ENCODE measurements at places on chromosomes 4 and X.

DNA sequence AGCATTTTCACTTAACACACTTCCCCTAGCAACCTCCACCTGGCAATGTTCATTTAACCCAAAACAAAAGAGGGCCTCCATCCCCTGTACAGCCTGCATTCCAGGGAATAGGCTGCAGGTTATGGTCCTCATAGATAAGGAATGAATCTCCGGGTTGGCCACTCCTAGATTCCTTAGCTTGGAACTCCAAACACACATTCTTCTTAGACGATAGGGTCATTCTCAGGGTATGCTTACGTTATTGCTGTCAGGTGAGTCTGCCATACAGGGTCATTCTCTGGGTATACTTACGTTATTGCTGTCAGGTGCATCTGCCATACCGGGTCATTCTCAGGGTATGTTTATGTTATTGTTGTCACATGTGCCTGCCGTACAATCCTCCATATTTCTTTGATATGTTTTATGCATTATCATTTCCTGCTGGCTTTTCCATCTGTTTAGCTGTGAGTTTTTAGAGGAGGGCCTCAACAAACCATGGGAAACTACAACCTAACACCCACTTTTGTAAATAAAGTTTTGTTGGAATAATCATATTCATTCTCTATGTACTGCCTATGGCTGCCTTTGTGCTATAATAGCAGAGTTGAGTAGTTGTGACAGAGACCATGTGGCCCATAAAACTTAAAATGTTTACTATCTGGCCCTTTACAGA is 8.2 kb upstream of the AFF1 start:
- DNase-seq, result no peak

- DNase-seq, result no peak
Observed at GRCh38 chrX:47573341-47574075, 8.7 kb upstream of the TIMP1 start.

DNA sequence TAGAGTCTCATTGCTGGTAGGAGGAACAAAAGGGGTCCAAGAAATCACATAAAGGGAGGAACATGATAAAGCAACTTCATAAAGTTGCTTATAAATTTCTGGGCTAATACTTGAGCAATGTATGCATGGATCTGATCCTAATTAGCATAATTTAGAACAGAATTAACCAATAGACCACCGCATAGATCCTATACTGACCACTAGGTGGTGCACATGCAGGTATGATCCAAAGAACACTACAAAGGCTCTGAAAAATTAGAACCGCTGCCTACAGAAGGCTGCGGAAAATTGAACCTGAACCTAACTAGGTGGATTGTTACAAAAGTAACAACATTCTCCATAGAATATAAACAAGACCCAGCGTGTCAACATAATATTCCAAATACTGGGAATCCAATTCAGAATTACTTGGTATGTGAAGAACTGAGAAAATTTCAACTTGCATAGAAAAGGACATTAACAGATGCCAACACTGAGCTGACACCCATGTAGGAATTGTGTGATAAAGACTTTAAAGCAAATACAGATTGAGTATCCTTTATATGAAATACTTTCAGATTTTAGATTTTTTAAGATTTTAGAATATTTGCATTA is 23.3 kb downstream of the BRCC3 start:
- DNase-seq, result no peak

GRCh38 chrX:69551421-69552009 is 47.4 kb downstream of the NALF2 start:
- no peak for DNase-seq

DNA sequence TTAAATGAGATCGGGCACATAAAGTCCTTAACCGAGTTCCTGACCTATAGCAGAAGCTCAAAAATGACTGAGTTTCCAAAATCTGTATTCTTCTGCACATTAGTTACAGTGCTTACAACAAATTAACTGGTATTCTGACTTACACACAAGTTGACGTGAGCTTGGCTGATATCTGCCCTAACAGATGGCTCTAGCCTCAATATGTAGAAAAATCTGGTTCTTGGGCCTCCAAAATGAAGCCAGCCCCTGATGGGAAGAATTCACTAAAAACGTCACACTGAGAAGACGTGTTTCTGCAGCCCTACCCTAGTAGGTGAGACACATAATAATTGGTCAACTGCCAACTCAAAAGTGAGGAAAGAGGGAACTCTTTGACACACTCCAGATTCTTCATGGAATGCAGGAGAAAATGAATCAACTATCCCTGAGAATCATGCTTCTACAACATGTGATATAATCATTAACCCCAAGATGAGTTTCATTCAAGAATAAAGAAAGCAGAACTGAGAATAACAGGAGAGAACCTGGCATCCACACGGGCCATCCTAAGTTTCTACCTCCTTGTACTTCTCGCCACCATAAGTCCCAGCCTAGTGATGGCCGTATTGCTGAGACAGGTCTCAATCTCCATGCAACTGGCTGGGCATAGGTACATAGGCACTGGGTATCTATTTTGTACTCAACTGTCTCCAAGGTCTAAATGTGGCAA is 8.2 kb downstream of the STX18 start:
- DNase-seq, result no peak

DNA sequence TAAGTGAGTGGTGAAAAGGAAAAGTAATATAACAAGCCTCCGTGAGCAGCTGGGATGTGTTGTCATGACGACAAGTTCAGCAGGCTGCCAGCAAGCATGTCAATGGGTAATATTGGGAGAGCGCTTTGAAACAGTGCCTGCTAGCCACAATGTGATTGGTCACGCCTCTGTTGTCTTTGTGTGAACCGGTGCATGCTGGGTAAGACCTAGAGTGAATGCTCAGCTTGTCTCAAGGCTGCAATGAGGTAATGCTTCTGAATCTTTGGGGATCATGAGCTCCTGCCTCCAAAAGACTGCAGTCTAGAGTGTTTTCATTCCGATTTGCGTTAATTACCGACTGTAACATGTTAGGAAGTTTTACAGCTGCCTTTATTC is 54.9 kb downstream of the STOX2 start:
- DNase-seq, result no peak

DNA sequence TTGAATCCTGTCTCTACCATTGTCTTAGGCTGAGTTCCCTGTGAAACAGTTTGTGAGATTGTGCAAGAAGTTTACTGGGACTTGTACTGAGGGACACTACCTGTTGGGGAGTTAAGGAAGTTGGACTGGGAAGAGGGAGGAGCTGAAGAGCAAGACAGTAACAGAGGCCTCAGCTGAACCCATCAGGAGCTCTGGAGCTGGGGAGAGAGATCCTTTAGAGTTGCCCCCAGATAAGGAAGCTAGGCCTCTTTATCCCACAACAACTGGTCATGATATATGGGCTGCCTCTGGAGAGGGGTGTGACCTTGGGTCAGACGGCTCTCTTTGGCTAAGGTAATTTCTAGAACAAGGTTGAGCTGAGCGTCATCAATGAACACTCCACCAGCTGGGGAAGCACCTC is 137.8 kb upstream of the SLC4A4 start:
- no peak for DNase-seq

DNA sequence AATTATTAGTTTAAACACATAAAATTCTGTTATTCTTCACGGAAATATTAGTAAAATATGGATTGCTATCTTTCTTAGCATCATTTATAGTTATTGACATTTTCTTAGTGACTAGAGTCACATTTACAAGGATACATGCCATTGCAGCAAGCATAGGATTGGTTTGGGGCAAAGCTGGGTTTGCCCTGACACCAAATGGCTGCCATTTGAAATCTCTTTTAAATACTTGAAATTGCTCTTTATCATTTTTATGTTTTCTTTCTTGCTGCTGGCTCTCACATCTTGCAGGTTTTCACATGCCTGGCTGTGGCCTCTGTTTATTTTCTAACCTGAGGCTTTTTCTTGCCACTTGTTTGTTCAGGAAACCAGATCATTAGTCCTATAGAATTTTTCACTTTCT is 39.9 kb downstream of the EGF start:
- DNase-seq, result no peak

- DNase-seq, result no peak
Observed at GRCh38 chr4:141913928-141914327, 277.5 kb downstream of the IL15 start.

Data from activated CD8-positive, alpha-beta memory T cell treated with anti-CD3 and anti-CD28 coated beads for 1 hour (primary cell).